Small intestine (tissue), 16 donors: ENCODE measurements at places on chromosomes 12 and 14.
A peak's percentile ranks its signal among the peaks of the same experiment; 100 is the strongest.

- DNase-seq, result no peak
Observed at GRCh38 chr14:98503086-98503815, 768.7 kb downstream of the BCL11B start.

DNA sequence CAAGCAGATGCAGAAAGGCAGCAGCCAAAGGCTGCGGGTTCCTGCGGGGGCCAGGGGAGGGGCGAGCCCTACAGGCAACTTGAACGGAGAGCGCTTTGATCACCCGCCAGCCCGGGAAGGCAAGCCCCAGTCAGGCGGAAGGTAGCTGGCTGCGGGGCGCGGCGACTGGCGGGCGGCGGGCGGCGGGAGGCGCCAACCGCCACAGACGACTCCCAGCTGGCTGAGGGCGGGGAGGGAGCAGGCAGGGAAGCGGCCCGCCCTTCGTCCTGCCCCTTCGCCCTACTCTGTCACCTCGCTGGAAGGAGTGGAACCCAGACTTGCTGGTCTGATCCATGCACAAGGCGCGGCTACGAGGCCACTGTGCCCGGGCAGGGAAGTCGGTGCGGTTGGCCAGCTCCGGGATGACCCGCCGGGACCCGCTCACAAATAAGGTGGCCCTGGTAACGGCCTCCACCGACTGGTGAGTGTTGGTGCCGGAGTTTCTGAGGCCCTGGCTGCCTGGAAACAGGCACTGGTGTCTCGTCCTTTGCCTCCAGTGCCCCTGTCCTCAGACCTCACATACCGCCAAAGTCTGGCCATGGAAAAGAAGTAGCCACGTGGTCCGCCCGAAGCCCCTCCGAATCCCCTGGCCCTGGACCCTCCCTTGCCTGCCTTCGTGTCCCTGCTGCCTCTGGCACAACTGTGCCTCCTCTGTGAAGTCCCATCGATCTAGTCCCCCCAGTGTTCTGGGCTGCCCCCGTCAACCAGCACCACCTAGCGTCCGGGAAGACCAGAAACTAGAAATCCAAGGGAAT, 15.4 kb upstream of the CARMIL3 start:
- DNase-seq, result peak; percentile 91

DNA sequence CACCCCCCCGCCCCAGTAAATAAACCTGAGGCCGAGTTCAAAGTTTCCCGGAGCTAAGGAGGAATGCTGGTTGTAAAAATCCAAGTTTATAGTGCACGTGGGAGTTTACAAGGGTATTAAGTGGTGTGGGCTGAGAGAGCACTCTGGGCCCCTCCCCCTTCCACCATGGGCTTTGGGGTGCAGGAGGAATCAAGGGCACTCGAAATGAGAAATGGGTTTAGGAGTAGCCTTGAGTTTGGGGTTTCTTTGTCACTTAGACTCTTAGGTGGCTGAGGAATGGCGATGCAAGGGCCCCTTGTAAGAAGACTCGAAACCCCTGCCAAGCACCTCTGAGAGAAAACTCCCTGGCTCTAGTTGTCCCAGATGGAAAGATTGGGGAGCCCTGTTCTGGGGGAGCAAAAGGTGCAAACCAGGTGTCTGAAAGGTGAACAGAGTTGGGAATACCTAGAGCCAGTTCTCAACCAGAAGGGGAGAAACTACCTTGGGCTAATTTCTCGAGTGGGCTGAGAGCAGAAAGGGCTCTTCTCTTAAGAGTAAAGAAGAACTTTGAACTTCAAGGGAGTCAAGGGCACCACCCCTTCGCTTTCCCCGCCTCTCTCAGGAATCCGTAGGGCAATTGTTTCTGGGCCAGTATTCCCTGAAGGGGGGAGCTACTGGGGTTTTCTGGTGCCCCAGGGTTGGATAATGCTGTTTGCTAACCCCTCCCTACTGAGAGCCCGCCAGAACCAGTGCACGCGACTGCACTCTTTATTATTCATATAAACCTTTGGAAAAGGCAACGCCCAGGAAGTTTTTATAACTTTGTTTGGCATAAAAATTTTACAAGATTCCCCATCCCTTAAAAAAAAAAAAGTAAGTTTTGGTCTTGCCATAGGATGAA, 4.0 kb upstream of the HOTAIR start:
- DNase-seq, result peak; percentile 91

- DNase-seq, result peak; percentile 86
Observed at GRCh38 chr14:77133720-77134338, 7.8 kb downstream of the ZDHHC22 start.

GRCh38 chr14:20750194-20750593, 4.5 kb downstream of the EDDM3A start:
- no peak for DNase-seq

GRCh38 chr14:99718031-99718810, 34.1 kb downstream of the CYP46A1 start:
- no peak for DNase-seq

- no peak for DNase-seq
Observed at GRCh38 chr14:70289138-70289537, 70.3 kb downstream of the COX16 start.

DNA sequence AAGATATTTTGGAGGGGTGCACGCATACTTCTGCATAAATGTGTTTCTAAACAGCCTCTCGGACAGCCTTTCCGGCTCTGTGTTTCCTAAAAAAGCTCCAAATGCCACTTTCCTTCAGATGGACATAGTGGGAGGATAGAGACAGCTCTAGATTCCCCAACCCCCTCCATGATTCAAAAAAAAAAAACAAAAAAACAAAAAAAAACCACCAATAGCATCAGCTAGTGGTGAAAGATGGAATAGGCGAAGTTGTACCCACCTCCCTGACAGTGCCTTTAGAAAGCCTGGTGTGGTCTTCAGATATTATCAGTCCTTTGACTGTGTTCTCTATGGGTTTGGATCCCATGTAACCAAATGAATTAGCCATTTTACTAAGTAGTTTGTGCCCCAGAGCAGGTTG, 94.1 kb downstream of the PHETA1 start:
- no peak for DNase-seq
